ENCODE measurements at places on chromosomes 13 and 19.

DNA sequence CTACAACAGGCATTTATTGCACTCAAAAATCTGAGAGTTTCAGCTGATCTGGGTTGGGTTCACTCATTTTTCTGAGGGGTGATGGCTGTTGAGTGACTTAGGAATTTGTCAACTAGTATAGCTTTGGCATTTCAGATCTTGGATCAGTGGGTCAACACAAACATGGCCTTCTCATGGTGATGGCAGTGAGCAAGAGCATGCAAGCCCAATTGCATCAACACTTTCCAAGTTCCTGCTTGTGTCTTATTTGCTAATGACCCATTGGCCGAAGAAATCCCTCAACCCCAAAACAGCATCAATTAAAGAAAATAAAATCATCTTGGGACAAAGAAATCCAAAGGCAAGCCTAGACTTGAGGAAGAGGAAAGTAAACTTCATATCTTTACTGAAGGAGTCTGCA, 23.9 kb upstream of the MYCBP2 start:
- H3K4me1 ChIP-seq, result no peaks in the 10 kb centered on the region
- no peaks in the 10 kb centered on the region for H3K27me3 ChIP-seq

DNA sequence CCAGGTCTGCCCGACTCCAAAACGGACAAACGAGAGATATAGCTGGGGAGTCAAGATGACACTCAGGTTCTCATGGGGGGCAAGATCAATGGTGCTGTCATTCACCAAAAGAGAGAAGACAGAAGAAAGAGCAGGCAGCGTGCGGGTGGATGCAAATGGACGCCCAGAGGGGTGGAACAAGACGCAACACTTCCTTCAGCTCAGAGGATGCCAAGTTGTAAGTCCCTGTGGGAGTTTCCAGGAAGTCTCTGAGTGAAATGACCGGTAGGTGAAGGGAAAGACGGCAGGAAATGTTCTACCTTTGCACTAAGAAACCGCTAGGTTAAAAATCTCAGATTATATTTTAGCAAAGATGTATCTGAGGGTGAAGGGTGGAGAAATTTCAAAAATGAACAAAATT, 26.5 kb downstream of the TUBGCP3 start:
- DNase-seq, result no peak
- H3K4me3 ChIP-seq, result no peak overlapping the region
- H3K27me3 ChIP-seq, result no peaks in the 10 kb centered on the region
- H3K4me1 ChIP-seq, result no peaks in the 10 kb centered on the region
- H3K36me3 ChIP-seq, result peaks cover 56% of the 10 kb centered on the region

DNA sequence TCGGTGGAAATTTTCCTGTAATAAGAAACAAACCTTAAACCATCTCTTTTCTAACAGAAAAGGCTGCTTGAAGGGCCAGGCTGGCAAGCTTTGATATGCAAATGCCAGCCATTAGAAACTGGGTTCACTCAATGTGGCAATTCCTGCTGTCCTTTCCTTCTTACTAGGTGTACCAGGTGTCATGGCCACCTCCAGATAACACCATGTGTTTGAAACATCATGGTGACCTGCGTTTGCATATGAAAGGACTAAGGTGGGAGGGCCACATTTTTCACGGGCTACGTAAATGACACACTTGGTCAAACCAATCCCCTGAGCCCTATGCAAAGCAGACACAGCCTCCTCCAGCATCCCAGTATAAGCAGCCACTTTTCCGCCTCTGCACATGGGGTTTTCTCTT, 789.1 kb upstream of the SLITRK5 start:
- no peaks in the 10 kb centered on the region for H3K4me1 ChIP-seq
- no peaks in the 10 kb centered on the region for H3K27me3 ChIP-seq
- no peak overlapping the region for H3K4me3 ChIP-seq

DNA sequence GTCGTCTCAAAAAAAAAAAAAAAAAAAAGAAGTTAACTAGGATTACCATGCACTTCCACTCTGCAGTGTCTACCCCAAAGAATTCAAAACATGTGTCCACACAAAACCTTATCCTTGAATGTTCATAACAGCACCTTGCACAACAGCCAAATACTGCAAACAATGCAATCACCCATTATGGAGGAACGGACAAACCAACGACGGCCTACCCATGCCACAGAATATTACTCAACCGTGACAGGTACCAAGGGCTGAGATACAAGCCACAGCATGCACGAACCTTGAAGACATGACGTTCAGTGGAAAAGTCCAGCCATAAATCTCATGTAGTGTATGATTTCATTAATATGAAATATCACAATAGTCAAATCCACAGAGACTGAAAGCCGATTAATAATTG, 3.0 kb upstream of the SHISA7 start:
- no peaks in the 10 kb centered on the region for H3K27me3 ChIP-seq
- H3K4me1 ChIP-seq, result no peaks in the 10 kb centered on the region
- no peak for DNase-seq
- no peak overlapping the region for H3K27ac ChIP-seq
- no peaks in the 10 kb centered on the region for H3K36me3 ChIP-seq
- no peak overlapping the region for H3K4me3 ChIP-seq

DNA sequence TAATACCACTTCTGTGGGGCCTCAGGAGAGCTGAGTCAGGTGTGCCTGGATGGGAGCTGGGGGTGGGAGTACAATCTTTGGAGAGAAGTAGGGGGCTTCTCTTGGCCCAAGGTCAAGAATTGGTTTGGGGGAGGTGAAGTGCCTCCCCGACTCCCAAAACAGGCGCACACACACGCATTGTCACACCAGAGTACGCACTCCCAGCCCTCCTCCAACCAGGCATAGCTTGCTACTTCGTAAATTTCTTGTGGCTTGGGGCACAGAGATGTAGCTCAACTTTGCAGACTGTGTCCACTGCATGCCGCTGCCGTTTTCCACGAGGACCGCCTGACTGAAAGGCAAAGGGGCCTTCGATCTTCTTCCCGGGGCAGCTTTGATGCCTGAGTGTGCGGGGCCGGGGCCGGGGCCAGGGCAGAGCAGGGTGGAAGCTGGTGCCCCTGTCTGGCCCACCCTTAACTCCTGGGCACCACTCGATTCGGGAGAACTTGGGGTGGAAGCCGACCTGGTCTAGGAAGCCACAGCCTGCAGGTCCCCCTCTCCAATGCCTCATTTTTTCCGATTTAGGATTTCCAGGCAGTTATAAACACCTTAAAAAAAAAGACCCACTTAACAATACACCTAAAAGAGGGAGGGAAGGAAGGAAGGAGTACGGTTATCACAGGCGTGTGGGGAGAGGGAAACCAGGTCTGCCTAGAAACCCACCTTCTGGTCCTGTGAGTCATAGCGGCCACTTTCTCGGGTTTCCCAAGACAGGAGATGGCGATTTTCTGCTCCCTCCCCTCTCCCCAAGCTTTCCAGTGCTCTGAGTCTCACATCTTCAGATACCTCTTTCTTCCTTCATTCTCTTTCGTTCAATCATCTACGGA, 5.8 kb upstream of the TSHZ3 start:
- H3K36me3 ChIP-seq, result peaks cover 6% of the 10 kb centered on the region
- peaks cover 6% of the 10 kb centered on the region for H3K4me1 ChIP-seq
- no peak overlapping the region for H3K27ac ChIP-seq
- no peaks in the 10 kb centered on the region for H3K27me3 ChIP-seq
- H3K4me3 ChIP-seq, result no peak overlapping the region
- DNase-seq, result no peak

GRCh38 chr13:34294483-34295129, 476.7 kb downstream of the RFC3 start:
- no peak overlapping the region for H3K4me3 ChIP-seq
- DNase-seq, result peak; percentile 23

GRCh38 chr13:35514801-35515502, 38.5 kb upstream of the MAB21L1 start:
- no peaks in the 10 kb centered on the region for H3K36me3 ChIP-seq
- H3K4me3 ChIP-seq, result no peak overlapping the region
- H3K4me1 ChIP-seq, result 0 out of 2 replicates have a peak, but pooled peaks cover 4% of the 10 kb centered on the region
- H3K27me3 ChIP-seq, result no peaks in the 10 kb centered on the region

DNA sequence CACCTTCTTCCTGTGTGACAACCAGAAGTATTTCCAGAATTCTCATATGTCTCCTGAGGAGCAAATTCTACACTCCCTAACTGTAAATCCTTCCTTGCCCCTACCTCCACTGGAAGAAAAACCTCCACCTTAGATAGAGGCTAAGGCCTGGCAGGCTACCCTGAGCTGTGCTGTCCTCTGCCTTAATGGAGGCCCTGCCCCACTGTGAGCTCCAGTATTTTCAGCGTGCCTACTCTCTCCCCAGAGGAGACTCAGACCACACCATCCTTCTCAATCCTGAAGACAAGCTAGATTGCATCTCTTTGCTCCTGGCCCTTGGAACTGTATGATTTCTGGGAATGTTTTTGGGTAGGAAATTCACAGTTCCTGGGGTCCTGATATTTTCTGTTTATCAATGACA, 110.0 kb upstream of the OBI1 start:
- no peaks in the 10 kb centered on the region for H3K36me3 ChIP-seq
- H3K27me3 ChIP-seq, result no peaks in the 10 kb centered on the region
- no peak overlapping the region for H3K27ac ChIP-seq
- DNase-seq, result no peak
- peaks cover 3% of the 10 kb centered on the region for H3K4me1 ChIP-seq

DNA sequence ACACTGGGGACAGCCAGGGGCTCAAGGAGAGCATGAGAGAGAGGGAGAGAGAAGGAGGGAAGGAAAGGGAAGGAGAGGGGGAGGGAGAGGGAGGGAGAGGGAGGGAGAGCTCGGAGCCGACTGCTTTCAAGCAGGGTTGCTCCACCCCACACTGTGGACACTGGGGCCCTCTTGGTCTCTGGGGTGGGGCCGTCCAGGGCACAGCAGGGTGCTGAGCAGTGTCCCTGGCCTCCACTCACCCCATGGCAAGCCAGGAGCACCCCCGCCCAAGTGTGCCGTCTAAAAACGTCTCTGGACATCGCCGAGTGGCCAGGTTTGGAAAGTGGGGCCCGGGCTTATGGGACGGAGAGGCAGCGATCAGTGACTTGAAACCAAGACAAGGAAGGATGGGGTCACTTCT, 20.9 kb downstream of the DPP9 start:
- no peak overlapping the region for H3K27ac ChIP-seq
- H3K4me3 ChIP-seq, result no peak overlapping the region
- H3K4me1 ChIP-seq, result no peaks in the 10 kb centered on the region
- peaks cover 25% of the 10 kb centered on the region for H3K36me3 ChIP-seq

- DNase-seq, result peak; percentile 78
- no peaks in the 10 kb centered on the region for H3K4me1 ChIP-seq
- no peaks in the 10 kb centered on the region for H3K36me3 ChIP-seq
- H3K27me3 ChIP-seq, result no peaks in the 10 kb centered on the region
Observed at GRCh38 chr19:6218491-6219146, 61.2 kb downstream of the MLLT1 start.

DNA sequence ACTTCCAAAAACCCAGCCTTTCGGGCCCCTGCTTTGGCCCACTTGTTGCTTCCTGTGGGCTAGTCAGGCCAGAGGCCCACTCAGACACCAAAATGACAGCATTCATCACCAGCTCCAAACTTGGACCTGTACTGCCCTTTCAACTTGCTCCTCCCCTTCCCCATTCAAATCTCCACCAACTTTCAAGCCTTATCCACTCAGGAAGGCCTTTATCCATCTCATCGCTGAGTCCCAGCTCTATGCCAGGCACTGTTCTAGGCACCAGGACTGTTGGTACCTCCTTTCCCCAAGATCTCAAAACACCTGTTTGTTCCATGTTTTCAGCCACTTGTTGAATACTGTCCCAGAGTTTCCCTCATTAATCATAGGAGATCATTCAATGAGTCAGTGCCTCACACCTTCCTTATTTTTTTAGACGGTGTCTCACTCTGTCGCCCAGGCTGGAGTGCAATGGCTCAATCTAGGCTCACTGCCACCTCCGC, 1011.4 kb downstream of the UQCRFS1 start:
- H3K36me3 ChIP-seq, result no peaks in the 10 kb centered on the region
- no peaks in the 10 kb centered on the region for H3K27me3 ChIP-seq
- no peaks in the 10 kb centered on the region for H3K4me1 ChIP-seq
- DNase-seq, result no peak
- no peak overlapping the region for H3K27ac ChIP-seq
- no peak overlapping the region for H3K4me3 ChIP-seq

DNA sequence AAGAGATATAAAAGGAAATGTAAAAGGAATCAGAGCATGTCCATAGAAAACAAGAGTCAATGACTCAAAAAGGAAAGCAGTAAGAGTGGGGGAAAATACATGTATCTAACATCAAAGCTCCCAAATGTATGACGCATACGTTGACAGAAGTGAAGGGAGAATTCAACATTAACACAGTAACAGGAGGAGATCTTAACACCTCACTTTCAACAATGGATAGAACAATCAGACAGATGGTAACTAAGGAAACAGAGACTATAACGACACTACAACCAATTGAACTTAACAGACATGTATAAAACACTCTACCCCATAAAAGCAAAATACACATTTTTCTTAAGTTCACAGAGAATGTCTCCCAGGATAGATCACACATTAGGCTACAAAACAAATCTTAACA, 774.8 kb upstream of the ARGLU1 start:
- H3K4me3 ChIP-seq, result no peak overlapping the region
- H3K36me3 ChIP-seq, result no peaks in the 10 kb centered on the region
- H3K27ac ChIP-seq, result no peak overlapping the region
- H3K4me1 ChIP-seq, result no peaks in the 10 kb centered on the region
- no peak for DNase-seq

DNA sequence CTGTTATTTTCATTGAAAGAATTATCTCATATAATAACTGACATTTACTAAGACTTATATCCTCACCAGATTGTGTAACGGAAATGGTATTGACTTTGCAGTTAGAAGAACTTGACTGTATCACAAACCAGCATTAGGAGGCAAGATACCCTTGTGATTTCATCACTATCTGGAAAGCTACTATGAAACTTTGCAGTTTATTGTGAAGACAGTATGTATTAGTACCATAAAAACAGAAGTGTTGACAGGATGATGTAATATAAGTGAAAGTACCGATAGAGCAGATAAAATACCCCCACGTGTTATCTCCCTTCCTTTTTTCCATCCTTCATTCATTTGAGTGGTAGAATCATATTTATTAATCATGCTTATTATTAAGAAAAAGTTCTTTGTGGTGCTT, 365.7 kb upstream of the KLHL1 start:
- H3K4me3 ChIP-seq, result no peak overlapping the region
- no peaks in the 10 kb centered on the region for H3K36me3 ChIP-seq
- no peak for DNase-seq
- no peaks in the 10 kb centered on the region for H3K4me1 ChIP-seq
- no peak overlapping the region for H3K27ac ChIP-seq

DNA sequence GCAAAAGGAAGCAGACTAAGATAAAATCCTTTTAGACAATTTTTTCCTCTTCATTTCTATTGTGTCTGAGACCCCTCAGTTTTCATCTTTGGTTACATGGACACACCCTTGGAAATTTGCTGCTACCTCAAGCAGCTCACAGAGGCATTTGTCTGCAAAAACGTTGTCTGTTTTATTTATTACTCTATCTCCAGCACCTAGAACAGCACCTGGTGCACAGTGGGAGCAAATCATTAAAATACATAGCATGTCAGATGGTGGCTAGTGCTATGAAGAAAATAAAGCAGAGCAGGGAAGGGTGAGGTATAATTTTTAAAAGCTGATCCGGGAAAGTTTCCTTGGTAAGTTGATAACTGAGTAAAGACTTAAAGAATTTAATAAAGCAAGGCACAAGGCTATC, 14.3 kb upstream of the FAM124A start:
- no peak overlapping the region for H3K4me3 ChIP-seq
- no peaks in the 10 kb centered on the region for H3K27me3 ChIP-seq
- no peak overlapping the region for H3K27ac ChIP-seq
